Stimulated activated CD4-positive, alpha-beta T cell treated with anti-CD3 and anti-CD28 coated beads, Interleukin-1b, Interleukin-23, amount 100 ng/mL, for 1 hour (primary cell): ENCODE measurements at places on chromosomes 1 and 21.

DNA sequence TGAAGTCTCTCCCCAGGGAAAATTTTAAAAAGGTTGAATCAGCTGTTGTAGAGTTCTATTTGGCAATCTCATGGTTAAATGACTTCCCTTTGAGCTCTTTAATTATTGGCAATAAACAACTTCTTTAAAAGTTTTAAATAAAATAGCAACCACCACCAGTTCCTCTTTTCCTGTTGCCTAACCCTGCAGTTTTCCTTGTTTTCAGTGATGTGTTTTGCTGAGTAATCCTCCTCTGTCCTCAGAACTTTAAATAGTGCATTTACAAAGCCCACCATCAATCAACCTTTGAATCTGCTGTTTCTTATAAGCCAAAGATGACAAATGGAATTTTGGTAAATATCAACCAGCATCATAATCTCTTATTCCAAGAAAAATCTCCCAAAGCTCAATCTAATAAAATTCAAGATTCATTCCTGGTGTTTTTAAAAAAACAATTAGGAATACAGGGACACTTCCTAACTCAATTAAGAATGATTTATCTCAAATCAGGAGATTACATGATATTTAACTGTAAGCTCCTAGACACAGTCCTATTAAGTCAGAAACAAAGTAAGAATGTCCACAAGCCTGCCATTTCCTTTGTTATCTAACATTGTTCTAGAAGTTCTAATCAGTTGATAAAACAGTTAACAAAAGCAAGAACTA lies 14.8 kb downstream of the AVPR1B start:
- DNase-seq, result no peak

GRCh38 chr21:44880405-44881197 lies 7.1 kb upstream of the PTTG1IP start:
- no peak for DNase-seq

DNA sequence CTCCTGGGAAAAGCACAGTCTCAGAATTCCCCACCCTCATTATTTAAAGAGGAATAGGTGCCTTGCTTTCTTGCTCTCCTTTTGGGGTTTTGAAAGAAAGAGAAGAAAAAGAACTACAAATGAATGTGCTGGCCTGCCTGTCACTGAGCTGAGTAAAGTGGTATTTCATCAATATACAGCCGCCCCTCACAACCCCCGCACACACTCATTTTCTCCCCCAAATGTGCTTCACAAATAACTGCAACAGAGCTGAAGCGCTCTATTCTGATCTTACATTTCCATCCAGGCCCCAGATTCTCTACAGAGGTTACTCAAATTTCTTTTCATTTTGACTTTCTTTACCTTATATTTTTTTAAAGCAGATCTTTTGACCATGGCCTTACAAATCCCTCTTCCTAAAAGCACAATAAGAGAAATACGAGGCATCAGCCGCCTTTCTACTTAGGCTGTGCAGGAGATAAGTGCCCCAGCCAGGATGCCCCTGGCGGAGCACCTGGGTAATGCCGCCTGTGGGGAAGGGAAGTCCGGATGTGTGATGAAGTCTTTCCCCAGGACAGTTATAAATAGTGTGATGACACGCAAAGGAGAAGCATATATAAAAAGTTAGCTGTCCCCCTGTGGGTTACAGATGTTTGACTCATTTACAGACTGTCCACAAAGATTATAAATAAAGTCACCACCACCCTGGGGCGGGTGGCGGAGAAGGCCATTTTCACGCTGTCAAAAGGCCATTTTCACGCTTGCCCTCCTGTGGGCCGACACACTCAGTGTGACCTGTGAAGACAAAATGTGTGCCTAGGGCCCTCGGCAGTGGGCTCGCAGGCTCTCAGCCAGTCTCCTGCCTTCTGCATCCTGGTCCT lies 6.5 kb downstream of the KCNN3 start:
- no peak for DNase-seq

DNA sequence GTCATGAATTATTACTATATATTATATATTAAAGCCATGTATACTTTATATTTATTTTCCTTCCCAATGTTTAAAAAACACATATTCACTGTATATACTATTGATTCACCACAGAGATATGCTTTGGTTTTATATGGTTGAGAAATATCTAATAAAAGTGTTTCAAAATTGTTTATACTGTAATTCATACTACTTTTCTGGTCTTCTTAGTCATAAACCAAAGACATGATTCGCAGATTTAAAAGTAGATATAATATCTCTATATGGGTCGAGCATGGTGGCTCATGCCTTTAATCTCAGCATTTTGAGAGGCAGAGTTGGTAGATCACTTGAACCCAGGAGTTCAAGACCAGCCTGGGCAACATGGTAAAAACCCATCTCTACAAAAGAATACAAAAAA lies 738.4 kb downstream of the USP25 start:
- DNase-seq, result no peak

DNA sequence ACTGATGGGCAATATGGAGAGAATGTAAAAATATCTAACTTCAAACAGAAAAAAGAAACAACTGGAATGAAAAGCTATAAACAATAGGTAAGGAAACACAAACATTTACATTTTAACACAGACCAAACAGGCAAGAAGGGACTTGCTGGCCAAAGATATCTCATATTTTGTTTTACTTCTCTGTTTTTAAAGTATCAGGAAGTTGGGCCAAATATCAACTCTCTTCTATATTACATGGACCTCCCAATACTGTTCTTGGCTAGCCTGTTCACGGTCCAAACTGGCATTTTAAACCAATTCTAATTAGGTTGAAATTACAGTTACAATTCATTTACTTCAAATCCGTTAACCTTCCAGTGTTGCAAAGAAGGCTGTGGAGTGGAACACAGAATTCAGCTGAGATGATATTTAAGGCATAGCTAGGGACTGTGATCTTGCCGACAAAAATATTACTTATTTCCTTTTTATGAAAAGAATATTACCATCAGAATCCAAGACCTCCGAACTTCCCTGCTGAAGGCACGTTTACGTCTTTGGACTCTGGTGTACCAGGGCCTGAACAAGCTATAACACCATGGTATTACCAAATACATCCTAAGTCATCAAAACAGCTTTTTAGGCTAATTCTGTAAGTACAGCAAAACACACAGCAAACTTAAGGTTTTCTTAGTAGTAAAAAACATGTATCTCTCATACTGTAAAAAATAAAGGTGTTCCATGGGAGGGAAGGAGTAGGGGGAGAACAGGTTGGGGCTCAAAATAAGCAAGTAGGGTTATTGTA lies 165.4 kb downstream of the RUNX1 start:
- no peak for DNase-seq

DNA sequence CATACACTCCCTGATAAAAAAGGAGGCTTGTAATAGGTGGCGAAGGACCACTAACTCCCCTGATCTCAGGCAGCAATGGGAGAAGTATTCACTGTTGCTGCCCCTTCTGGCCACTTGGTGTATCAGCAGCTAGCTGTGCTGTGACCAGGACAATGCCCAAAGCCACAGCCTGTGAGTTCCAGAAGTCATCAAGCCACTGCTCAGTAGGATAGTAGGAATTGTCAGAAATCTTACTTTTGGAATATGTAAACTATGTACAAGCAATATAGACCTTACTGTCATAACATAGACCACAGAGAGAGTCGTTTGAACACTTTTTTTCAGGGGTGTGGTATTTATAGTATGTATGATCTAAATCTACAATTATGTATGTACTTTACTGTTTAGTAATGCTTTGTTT lies 248.3 kb upstream of the CAMK1G start:
- DNase-seq, result no peak

GRCh38 chr1:183651612-183652011 lies 1.5 kb downstream of the APOBEC4 start:
- no peak for DNase-seq

DNA sequence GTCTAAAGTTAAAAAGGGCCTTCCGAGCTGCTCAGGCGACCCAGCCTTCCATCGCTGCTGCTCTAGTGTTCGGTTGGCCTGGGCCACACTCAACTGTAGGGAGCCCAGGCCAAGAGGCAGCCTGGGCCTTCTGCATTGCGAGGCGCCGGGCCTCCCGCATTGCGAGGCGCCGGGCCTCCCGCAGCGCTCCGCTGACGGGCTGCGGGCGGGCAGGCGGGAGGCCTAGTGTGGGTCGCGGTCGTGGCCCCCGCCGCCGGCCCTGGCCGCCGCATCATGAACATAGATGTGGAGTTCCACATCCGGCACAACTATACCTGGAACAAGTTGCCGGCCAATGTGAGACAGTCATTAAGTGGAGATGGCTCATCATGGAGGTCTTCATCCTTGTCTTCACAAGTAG lies 48.3 kb downstream of the PPIAL4G start:
- no peak for DNase-seq

DNA sequence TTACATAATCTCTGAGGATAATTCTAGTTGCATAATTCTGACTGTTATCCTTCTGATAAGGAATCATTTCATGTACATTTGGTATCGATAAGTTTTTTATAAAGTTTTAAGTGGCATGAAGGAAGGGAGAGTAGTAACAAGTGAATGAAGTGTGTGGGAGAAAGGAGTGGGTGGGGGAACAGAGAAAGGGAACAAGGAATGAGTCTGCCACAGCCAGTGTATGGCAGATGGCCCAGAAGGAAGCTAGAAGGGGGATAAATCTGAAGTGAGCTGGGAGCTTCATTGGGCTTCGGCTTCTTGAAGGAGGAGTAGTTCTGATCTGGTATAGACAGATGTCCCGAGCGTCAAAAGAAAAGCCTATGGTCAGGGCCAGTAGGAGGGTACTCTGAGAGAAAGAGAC lies 18.6 kb downstream of the ZBTB40 start:
- DNase-seq, result no peak

DNA sequence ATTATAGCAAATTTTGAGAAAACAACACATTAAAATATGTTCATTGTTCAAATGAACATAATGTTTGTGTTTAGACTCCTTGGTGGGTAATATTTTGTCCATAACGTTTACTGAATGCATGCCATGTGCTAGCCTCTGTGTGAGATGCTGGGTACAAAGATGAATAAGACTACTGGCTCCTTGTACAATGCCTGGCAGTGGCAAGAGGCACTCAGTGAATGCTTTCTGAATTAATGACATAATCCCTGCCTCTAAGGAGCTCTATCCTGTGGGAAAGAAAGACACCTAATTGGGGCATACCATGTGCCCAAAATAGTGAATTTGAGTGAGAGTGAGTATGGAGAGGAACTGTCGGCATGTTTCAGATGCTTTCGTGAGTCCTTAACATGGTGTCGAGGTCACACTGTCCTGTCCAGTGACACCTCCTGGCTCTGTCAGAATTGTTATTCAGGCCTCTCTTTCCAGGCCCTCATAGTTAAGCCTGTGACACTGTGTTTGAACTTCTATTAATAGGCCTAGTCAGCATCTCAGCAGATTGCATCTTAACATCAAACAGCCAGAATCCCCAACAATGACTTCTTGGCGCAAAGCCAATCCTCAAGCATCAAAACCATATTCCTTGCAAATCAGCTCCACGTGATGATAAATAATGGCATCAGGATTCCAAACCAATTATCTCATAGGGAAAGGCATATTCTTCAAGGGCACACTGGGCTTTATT lies 32.8 kb upstream of the S1PR1 start:
- no peak for DNase-seq

DNA sequence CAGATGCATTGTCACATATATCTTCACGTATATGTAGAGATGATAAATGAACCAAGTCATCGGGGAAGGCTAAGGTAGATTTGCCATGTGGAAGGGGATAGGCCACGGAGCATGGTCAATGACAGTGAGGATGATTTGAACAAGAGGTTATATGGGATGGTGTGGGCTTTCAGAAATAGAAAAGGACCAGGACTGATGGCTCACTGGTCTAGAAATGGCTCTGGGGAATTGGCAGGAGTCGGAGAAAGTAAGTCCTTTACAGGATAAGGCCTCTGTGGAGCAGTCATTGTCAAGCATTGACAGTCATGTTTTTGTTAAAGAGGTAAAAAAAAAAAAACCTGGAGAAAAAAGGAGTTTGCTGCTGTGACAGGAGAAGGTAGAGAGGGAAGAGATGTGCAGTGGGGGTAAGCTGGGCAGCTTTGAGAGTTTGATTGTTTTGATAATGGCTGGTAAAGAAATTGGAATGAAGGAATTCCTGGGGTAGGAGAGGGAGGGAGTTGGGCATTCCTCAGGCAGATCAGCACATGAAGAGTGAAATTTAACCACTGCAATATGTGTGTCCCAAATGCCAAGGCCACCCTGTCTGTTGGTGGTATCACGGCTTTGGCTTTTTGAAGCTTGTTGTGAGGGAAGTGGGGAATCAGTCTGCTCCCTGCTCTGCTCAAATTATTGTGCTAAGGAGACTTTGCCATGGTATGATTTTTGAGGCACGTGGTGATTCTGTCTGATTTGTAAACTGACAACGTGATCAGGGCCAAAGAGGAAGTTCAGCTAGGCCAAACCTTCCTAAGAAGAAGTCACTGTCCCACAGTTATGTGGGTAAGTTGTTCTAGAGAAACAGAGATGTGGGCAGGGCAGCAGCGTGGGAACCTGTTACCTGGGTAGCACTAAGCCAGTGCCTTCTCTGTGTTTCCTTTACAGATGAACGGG lies 26.0 kb downstream of the MACF1 start:
- no peak for DNase-seq

GRCh38 chr1:155080312-155081228 lies 1.9 kb downstream of the EFNA3 start:
- DNase-seq, result no peak

DNA sequence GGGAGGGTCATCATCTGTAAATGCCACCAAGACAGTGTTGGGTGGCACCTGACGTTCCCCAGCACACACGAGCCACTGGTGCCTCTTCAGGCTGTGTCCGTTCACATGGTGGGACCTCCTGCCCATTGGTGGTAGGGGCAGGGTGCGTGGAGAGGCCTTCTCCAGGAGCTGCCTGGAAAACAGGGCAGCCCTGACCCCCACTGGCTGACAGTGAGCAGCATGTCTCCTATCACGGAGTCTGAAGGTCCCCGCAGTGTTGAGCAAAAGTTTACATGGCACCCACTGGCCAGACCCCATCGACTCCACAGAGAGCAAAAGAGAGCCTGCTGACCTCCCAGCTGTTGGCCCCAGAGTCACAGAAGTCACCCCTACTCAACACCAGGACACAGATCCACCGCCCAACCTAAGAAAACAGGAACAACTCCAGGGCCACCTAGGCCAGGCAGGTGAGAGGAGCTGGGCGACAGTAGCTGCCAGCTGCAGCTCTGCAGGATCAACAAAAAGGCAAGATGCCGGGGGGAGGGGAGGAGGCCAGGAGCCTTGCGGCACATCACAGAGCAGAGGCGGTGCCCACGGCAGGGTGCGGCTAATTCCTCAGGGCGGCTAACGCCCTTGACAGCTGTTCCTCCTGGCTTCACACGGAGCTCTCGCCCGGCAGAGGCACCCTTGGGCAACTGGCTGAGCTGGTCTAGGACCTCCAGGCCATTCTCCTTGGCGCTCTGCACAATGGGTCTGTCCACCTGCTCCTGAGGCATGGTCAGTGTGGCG lies 14.4 kb upstream of the IFI6 start:
- no peak for DNase-seq

DNA sequence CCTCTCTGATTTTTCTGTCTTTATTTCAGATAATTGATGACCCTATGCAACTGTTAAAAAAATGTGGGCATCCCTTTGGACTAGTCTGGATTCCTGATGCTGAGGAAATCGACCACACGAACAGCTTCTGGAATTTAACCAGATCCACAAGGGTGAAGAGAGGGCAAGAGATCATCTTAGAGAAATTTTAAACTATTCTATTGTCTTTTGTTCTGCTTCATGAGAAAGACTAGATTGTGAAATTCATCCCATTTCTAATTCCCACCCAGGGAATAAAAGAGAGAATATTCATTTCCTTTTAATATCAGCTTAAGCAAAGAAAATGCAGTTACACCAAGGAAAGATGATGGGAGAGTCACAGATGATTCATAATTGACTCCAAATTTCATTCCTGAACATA lies 71.8 kb downstream of the DUSP10 start:
- DNase-seq, result no peak

GRCh38 chr1:64960731-64961130 lies 5.6 kb downstream of the JAK1 start:
- no peak for DNase-seq
